ENCODE measurements at places on chromosomes 6 and 20. TPM values are rescaled to one million over a fixed set of nuclear protein-coding genes. Genes with fewer than 3 reads are reported as not detected.

The MUC21 gene
- total RNA-seq, result not detected

The OOEP gene
- not detected for total RNA-seq

The DAAM2 gene
- total RNA-seq, result 13.1 TPM

The TBX18 gene
- total RNA-seq, result 1.3 TPM

The ABHD16B gene
- not detected for total RNA-seq

The RIMS4 gene
- not detected for total RNA-seq

The SMLR1 gene
- not detected for total RNA-seq

The ADGB gene
- total RNA-seq, result not detected

The DACT2 gene
- not detected for total RNA-seq

The REM1 gene
- total RNA-seq, result not detected

The SLC24A3 gene
- total RNA-seq, result not detected

The CPNE5 gene
- total RNA-seq, result not detected

The PSORS1C2 gene
- total RNA-seq, result not detected

The RHAG gene
- total RNA-seq, result not detected

The BPIFB1 gene
- total RNA-seq, result not detected

The HLA-DQA1 gene
- total RNA-seq, result not detected

The MAP7 gene
- 0.36 TPM for total RNA-seq

The CEP43 gene
- total RNA-seq, result 19.4 TPM

The GRM4 gene
- total RNA-seq, result not detected

The HCRTR2 gene
- total RNA-seq, result not detected

The TOX2 gene
- total RNA-seq, result 1.1 TPM

The RPP21 gene
- total RNA-seq, result 28.9 TPM

The CCN6 gene
- total RNA-seq, result not detected

The GABRR1 gene
- not detected for total RNA-seq

The POU5F1 gene
- total RNA-seq, result not detected

The TMEM217 gene
- 1.4 TPM for total RNA-seq

The EYA2 gene
- total RNA-seq, result 2.5 TPM

The BMP6 gene
- 0.28 TPM for total RNA-seq

The WFDC2 gene
- total RNA-seq, result not detected

The PRRT1 gene
- total RNA-seq, result not detected

The ULBP1 gene
- 0.56 TPM for total RNA-seq

The SLC17A2 gene
- not detected for total RNA-seq

The GNMT gene
- total RNA-seq, result not detected

The TINAG gene
- total RNA-seq, result not detected

The SLC32A1 gene
- not detected for total RNA-seq

Measured in IMR-90 (cell line).